CD4-positive, alpha-beta T cell treated with Interleukin-15 for 4 hours (primary cell): ENCODE measurements at places on chromosomes 16 and 17.

DNA sequence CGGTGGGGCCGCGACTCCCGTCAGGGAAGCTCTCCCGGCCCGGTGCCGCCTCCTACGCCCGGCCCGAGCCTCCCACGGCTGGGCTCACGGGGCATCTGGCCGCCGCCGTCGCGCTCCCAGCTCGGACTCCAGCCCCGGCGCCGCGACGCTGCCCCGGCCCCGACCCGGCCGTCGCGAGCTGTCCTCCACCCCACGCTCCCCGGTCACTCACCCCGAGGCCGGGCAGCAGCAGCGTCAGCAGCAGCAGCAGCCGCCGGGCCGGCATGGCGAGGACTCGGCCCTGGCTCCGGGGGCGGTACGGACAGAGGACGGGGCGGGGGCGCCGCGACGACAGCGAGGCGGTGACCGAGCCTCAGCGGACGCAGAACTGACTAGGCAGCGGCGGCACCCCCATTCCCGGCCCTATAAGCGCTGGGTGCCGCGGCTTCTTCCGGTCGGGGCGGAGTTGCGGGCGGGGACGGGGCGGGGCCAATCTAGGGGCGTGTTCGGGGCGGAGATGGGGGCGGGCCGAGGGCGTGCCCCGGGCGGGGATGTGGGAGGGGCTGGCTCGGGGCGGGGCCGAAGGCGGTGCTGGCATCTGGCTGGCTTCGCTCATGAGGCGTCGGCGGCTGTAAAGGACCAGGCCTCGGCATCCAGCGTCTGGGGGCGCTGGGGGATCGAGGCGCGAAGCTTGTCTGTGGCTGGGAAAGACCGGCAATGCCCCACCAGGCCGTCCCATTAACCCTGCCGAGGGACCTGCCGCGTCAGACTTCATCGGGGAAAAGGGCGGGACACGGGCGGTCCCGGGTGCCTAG lies at the start of gene ERN1:
TSS of gene ERN1 (minus strand) at position 380 of the 794 bp plus-strand sequence. CDS start at position 265, 115 bp downstream.
- DNase-seq, result peak; percentile 89

- DNase-seq, result no peak
These were observed 8.2 kb downstream of the HSD3B7 start for GRCh38 chr16:30992931-30993816.

GRCh38 chr17:40536295-40537171 lies 28.7 kb downstream of the CCR7 start:
- no peak for DNase-seq

DNA sequence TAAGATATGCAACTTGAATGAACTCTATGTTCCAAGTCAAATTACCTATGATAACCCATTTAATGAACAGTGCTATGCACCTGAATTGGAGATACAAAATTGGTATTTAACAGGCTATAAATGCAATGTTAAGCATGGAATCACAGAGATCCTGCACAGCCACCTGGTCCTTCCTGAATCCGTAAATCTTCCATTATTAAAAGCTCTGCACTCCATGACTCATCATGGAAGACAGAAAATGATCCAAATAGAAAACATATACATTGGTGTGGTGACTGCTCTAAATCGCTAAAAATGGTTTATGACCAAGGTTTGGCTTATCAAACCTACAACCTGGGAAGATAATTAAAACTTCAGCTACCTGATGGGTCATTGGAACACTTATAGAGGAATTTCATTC lies 45.3 kb downstream of the GLG1 start:
- DNase-seq, result no peak

- no peak for DNase-seq
These were observed 17.2 kb downstream of the NCBP3 start for GRCh38 chr17:3828852-3829232.
